ENCODE measurements at places on chromosomes 13 and 19. TPM values are rescaled to one million over a fixed set of nuclear protein-coding genes. Genes with fewer than 3 reads are reported as not detected.

The SOHLH2 gene
- not detected for polyA plus RNA-seq

The LSR gene
- polyA plus RNA-seq: 20.2 TPM

The CELF5 gene
- polyA plus RNA-seq: 0.56 TPM

The CBARP gene
- 4.3 TPM for polyA plus RNA-seq

The PSMC4 gene
- 51.3 TPM for polyA plus RNA-seq

The GFY gene
- polyA plus RNA-seq: not detected

The APOC1 gene
- 40.3 TPM for polyA plus RNA-seq

The SLITRK1 gene
- not detected for polyA plus RNA-seq

The NALCN gene
- 0.09 TPM for polyA plus RNA-seq

The TEX26 gene
- not detected for polyA plus RNA-seq
